Activated CD4-positive, alpha-beta memory T cell treated with anti-CD3 and anti-CD28 coated beads for 36 hours (primary cell): ENCODE measurements at places on chromosomes 12 and 14. TPM values are rescaled to one million over a fixed set of nuclear protein-coding genes. Genes with fewer than 3 reads are reported as not detected.

The KRT82 gene
- not detected for total RNA-seq

The SLC6A13 gene
- not detected for total RNA-seq

- DNase-seq: no peak
- H3K27ac ChIP-seq: no peak overlapping the region
- H3K27me3 ChIP-seq: peaks cover 2% of the 10 kb centered on the region
- H3K36me3 ChIP-seq: no peaks in the 10 kb centered on the region
- no peak overlapping the region for H3K4me3 ChIP-seq
Observed at GRCh38 chr12:33988197-33988805, 34.0 kb upstream of the ALG10 start.

GRCh38 chr14:65981192-65981843, 504.9 kb upstream of the CCDC196 start:
- H3K27me3 ChIP-seq: no peaks in the 10 kb centered on the region
- no peak for DNase-seq
- H3K4me1 ChIP-seq: peaks cover 3% of the 10 kb centered on the region
- no peaks in the 10 kb centered on the region for H3K36me3 ChIP-seq
- no peak overlapping the region for H3K27ac ChIP-seq

DNA sequence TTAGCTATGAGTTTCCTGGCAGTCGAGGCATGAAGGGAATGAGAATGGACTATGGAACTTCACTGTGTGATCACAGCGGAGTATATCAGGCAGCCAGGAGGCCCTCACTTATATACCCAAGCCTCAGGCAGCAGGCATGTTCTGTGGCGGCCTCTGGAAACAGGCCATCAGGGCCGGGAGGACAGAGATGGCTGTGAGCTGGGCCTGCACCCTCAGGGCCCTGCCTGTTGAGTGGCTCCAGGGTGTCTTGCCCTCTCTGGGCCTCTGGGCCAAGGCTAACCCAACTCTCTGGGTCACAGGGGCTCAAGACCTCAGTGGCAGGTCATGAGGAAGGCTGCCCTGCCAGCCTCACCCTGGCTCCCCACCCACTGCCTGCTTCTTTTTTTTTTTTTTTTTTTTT, 33.9 kb upstream of the RCOR1 start:
- no peak overlapping the region for H3K27ac ChIP-seq
- H3K36me3 ChIP-seq: no peaks in the 10 kb centered on the region
- peaks cover 2% of the 10 kb centered on the region for H3K4me1 ChIP-seq
- H3K27me3 ChIP-seq: no peaks in the 10 kb centered on the region
- DNase-seq: no peak

- peaks cover 6% of the 10 kb centered on the region for H3K4me1 ChIP-seq
- peaks cover 3% of the 10 kb centered on the region for H3K27me3 ChIP-seq
- no peak for DNase-seq
- H3K36me3 ChIP-seq: no peaks in the 10 kb centered on the region
- H3K27ac ChIP-seq: no peak overlapping the region
Observed at GRCh38 chr12:46677749-46678148, 148.0 kb downstream of the SLC38A4 start.
